ENCODE measurements at places on chromosomes 4 and X. TPM values are rescaled to one million over a fixed set of nuclear protein-coding genes. Genes with fewer than 3 reads are reported as not detected.

- DNase-seq = no peak
These were observed 125.5 kb upstream of the MAP3K15 start for GRCh38 chrX:19640693-19641374.

FAM149A gene
- total RNA-seq = 14.6 TPM

DNA sequence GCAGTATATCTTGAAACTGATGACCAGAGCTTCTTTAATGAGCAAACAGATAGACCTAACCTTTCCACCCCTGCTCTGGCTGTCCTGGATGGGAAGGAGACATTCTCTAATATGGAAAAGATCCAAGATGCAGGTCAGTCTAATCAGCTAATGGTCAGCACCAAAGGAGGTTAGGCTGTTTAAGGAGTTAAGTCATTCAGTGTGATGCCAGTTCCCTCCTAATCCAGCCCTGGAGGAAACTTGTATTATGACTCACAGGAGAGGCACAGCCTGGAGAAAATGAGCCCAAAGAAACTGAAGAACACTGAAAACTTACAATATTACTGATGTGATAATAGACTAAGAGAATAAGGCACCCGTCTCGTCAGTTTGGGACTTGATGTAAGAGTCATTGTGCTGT, 323.0 kb downstream of the HNRNPD start:
- DNase-seq = no peak

GRCh38 chr4:139267301-139267700, 12.7 kb downstream of the MGARP start:
- DNase-seq = no peak

GRCh38 chr4:149238097-149238496, 577.5 kb downstream of the IQCM start:
- no peak for DNase-seq

PI4K2B gene
- 9.3 TPM for total RNA-seq

GRCh38 chr4:80814266-80814665, 216.2 kb upstream of the BMP3 start:
- no peak for DNase-seq

HDX gene
- 6.1 TPM for total RNA-seq

DNA sequence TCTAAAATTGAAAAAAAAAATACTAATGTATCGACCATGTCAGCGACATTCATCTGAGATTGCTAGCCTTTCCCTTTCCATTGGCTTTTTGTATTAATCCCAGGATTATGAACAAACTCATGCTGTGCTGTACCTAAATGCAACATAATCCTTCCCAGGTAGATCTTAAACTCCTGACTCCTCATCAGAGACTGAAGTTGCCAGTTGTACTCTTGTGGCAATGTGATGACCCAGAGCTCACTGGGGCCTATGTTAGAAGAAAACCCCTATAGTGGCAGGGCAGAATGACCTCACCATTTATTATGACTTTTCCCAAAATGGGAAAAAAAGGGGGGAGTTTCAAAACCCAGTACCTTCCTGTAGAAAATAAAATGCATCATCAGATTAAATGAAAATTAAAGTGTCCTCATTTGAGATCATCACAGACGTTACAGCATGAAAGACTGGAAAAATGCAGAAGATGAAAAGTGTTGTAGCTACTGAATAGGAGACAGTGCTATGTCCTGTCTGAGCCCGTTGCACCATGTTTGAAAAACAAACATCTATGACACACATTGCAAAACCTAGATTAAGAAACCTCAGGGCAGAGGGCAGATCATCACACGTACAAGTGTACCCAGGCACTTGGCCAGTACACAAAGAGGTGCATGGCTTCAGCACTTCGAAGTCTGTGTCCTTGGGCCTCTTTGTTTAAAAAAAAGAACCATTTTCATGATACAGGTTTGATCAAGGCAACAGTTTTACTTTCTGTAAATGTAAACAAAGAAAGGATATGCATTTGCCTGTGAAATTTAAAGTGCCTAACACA, 6.8 kb upstream of the ACSL4 start:
- DNase-seq = no peak

DNA sequence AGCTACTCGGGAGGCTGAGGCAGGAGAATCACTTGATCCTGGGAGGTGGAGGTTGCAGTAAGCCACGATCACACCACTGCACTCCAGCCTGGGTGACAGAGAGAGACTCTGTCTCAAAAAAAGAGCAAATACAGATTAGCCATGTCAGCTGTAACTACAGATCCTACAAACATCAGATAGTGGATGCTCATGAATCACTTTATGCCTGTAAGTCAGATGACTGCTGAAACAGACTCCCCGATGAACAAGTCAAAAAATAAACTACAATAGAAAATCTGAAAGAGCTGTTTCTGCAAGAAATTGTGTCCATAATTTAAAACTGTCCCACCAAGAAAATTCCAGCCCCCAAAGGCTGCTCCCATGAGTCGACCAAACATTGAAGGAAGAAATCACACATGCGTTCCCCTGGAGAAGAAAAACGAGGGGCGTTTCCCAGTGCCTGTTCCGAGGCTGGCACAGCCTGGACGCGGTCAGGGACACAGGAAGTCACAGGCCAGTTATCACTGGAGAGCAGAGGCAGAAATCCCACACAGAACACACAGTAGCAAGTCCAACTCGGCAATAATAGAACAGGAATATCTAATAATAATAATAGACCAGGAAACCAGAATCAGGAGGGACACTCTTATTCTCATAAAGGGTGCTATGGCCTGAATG, 30.0 kb upstream of the GTPBP6 start:
- no peak for DNase-seq

DNA sequence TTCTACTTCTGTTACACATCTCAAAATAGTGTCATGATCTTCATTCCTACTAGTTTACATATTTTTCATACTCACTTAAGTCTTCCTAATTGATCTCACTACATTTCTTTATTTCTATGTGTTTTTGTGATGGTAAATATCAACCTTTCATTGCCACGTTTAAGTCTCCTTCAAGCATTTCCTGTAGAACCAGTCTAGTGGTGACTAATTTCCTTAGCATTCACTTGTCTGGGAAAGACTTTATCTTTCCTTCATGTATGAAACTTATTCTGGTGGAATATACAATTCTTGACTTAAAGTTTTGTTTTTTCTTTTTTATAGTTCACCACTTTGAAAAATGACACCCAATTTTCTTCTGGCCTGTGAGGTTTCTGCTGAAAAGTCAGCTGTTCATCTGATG, 181.4 kb upstream of the NEIL3 start:
- no peak for DNase-seq

RNF150 gene
- 66.7 TPM for total RNA-seq

DNA sequence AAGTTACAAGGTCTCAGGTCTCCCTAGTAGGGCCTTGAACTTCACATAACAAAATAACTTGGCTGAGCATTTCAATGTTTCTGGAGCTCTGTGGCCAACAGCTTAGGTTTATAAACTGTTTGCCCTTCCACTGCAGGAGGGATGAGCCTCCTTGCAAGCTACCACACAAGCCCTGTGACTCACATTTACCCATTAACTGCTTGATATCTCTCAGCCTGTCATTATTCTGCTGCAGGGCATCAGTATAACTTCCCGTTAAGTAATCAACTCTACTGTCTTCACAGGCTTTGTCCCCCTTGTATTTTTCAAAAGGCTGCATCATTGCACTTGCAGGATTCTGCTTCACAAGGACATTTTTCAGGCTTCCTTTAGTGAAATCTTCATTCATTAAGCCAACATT, 151.7 kb upstream of the CXCL13 start:
- no peak for DNase-seq

PAGE2B gene
- not detected for total RNA-seq

DNA sequence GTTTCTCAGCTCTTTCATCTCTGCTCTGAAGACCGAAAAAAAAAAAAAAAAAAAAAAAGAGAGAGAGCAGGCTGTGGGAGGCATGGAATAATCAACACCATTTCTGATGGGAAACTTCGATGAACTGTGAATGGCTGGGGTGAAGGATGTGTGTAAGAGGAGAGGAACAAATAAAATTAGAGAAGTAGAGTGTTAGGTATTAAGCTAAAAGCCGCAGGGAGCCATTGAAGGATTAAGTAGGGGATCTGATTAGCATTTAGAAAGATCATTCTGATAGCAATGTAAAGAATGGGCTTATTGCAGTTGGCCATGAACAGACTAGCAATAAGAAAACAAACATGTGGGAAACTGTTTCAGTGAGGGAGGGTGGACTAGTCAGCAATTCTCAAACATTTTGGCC, 33.6 kb upstream of the JADE1 start:
- no peak for DNase-seq

TMPRSS11F gene
- not detected for total RNA-seq

DNA sequence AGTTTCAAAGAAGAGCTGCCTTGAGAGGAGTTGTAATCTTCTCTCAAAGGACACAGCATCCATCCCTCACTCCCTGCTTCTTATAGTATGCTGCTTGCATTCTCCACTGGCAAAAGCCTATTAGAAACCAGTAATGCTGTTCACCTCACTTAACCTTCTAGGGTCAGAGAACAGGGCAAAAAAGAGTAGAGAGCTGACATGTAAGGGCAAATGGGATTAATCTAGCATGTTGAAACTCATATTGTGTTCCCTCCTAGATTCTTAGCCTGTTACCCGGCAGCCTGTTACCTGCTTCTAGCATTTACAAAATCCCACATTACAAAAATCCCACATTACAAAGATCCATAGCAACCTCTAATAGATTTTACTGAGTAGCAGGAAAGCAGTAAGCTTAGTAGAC, 244.7 kb downstream of the SLC7A11 start:
- no peak for DNase-seq

GRCh38 chrX:152843852-152844251, 13.0 kb downstream of the NSDHL start:
- DNase-seq = no peak

PCSK1N gene
- 4.1 TPM for total RNA-seq

GRCh38 chrX:70134116-70134477, 850 bp downstream of the IGBP1 start:
- DNase-seq = no peak

All from sigmoid colon (tissue), 7 donors.